ENCODE measurements at places on chromosomes 2 and 18.

- DNase-seq = no peak
These were observed 227.6 kb upstream of the ETAA1 start for GRCh38 chr2:67169417-67170140.

GRCh38 chr2:74514368-74515270 lies at the start of gene TLX2:
TSS of gene TLX2 (plus strand) at chr2:74514450. CDS start at chr2:74514807, 357 bp downstream.
- no peak for DNase-seq

DNA sequence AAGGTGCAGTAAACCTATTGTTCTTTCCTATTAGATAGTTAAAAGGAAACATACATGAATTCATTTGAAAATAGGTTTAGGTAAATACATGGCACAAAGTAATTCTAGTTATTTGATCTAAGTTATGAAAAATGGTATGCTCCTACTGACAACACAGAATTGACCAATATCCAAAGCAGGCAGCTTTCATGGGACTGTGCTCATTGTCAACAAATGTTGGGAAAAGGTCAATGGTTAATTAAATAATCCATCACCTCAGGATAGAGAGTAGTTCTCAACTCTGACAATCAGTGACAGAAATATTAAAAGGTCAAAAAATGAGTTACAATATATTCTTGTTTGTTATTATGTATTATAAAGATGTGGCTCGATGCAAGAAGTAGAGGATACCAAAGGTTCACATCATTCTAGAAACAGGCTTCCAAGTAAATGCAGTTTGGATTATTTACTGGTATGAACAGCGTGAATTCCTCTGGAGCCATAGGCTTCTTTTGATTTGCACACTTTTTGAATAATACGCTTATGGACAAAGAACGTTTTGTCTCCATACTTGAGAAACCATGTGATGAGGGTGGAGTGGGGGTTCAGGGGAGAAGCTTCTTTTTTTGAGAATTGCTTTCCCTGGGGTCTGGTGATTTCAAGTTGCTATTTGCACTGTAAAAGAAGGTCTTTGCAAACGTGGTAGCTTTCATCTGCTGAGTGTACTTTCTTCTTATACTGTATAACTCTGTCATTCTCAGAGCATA lies 422.0 kb upstream of the ZEB2 start:
- DNase-seq = no peak

GRCh38 chr2:86081724-86082123 lies 24.0 kb downstream of the POLR1A start:
- no peak for DNase-seq

DNA sequence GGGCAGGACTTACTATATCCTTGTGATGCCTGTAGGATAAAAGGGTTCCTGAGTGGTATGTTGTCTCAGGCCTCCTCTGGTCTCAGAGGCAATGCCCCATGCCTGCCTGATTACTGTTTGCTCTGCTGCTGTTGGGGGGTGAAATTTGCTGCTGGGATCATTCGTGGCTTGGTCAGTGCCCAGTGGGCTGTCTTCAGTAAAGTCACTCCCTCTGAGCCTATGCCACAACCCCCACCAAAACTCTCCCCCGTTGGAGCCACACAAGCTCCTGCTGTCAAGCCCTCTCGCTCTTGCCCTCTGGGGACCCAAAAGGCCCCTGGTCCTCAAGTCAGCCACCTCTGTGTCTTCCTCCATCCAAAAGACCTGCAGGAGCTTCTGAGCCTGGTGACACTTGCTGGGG lies 38.6 kb upstream of the TGIF1 start:
- no peak for DNase-seq

- no peak for DNase-seq
These were observed 45.7 kb downstream of the STK39 start for GRCh38 chr2:168201584-168202116.

- DNase-seq = no peak
These were observed 1.4 kb downstream of the GMPPA start for GRCh38 chr2:219500135-219500534.

GRCh38 chr2:38376346-38377049 lies 575 bp downstream of the ATL2 start:
- peak; percentile 48 for DNase-seq

DNA sequence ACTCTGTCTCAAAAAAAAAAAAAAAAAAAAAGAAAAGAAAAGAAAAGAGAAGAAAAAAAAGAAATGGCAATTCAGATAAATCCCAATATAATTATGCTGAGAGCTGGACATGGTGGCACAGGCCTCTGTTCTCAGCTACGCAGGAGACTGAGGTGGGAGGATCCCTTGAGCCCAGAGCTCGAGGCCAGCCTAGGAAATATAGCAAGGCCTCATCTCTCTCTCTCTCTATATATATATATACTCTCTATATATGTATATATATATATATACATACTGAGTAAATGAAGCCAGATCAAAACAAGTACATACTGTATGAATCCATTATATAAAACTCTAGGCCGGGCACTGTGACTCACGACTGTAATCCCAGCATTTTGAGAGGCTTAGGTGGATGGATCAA lies 30.6 kb upstream of the MYCN start:
- no peak for DNase-seq

- no peak for DNase-seq
These were observed 253.3 kb upstream of the AGAP1 start for GRCh38 chr2:235240574-235240973.

Data from NCI-H1105 (cell line).